ENCODE measurements at places on chromosomes 1 and 21.

DNA sequence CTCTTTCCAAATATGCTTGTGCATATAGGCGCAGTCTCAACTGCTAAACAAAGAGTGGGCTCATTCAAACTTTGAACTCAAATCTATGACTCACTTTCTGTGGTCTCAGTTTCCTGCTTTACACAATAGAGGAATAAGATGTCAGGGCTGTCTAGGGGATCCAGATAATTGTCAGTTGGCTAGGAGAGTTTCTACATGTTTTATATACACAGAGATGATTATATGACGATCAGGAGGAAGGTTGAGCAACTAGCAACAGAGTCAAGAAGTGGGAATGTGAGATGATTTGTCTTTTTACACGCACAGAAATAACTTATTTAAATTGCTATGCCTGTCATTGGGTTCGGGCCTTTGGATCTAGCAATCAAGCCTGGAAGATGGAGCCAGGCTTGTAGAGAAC lies 299.4 kb upstream of the LYPLAL1 start:
- no peak for DNase-seq

DNA sequence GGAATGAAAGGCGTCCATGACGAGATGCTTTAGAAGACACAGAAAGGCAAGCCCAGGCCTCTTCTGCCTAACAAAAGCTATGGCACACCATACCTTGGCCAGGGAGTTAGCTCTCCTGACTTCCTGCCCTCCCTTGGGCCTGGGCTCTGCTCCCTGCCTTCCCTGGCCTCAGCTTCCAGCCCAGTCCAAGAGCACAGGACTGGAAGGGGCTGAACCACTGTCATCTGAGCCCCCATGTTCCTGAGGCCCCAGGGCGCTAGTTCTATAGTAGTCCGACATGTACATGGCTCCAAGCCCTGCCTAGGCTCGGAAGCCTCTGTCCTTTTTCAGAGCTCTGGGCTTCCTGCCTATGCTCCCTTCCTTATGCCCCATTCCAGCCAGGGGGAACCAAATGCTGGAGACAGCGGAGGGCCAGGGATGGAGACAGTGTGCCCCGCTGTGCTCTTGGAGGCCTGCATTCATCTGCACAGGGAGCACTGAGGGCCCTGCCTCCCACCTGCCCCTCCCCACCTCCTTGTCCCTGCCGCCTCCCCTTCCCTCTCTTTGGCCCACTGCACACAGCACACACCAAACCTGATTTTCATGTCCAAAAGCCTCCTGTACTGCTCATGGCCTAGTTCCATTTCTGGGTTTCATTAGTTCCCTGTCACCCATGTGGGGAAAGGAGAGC lies 240.1 kb downstream of the RHOU start:
- DNase-seq: no peak

GRCh38 chr1:33709783-33710718 lies 153.8 kb upstream of the HMGB4 start:
- no peak for DNase-seq

DNA sequence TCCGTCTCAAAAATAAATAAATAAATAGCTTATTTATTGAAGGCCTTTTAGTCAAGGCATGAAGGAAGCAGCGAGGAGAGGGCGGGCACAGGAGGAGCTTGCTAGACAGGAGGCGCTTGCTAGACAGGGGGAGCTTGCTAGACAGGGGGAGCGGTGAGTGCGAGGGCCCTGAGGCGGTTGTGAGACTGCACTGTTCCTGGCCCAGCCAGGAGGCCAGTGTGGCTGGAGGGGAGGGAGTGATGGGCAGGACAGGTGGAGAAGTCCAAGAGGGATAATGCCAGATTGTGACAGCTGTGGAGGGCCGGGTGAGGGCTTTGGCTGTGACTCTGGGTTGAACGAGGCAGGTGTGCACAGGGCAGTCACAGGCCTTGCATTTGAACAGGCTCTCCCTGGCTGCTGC lies 18.2 kb downstream of the KIF17 start:
- no peak for DNase-seq

- no peak for DNase-seq
These were observed 249.4 kb downstream of the NPHP4 start for GRCh38 chr1:5742801-5743200.

DNA sequence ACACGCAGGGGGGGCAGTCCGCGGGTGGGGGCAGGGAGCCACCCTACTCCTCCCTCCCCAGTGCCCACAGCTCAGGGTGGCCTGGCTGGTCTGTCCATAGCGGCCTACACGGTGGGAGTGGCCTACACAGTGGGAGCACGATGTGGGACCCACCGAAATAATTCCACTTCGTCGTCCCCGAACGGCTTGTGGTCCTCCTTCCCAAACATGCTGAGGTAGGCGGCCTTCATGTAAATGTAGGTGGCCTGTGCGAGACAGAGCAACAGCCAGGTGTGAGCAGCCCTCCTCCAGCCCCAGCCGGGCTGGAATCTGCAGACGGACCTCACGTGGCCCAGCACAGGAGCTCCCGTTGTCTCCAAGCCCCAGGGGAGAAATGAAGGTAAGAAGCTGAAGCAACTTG lies 34.4 kb downstream of the TTC39A start:
- DNase-seq: no peak

- no peak for DNase-seq
These were observed 167.5 kb downstream of the ZNF281 start for GRCh38 chr1:200242110-200243041.

- no peak for DNase-seq
These were observed 66.7 kb downstream of the RPAP2 start for GRCh38 chr1:92365378-92366039.

- DNase-seq: no peak
These were observed 36.2 kb downstream of the LPAR3 start for GRCh38 chr1:84856726-84857270.
